NK-92 treated with Interleukin-12 subunit alpha and Interleukin-12 subunit beta, amount 100 ng/mL, for 24 hours (cell line): ENCODE measurements at places on chromosomes 12 and 14.

DNA sequence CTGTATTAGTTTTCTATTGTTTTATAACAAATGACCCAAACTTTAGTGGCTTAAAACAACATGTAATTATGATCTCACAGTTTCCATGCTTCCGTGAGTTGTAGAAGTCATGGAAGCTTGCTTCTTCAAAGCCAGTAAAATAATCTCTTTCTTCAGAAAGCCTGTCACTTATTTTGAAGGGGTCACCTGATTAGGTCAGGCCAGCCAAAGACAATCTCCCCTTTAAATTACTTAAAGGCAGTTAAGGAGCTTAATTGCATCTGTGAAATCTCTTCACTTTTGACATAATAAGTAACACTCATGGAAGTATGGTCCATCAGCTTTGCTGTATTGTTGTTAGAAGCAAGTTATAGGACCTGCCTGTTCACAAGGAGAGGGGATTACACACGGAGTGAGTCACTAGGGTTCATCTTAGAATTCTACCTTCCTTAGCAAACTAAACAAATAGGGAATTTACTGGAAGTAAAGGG lies 89.8 kb downstream of the FAR2 start:
- no peak for DNase-seq

- no peak for DNase-seq
Measured at GRCh38 chr12:132033627-132034026, 83.9 kb downstream of the EP400 start.

DNA sequence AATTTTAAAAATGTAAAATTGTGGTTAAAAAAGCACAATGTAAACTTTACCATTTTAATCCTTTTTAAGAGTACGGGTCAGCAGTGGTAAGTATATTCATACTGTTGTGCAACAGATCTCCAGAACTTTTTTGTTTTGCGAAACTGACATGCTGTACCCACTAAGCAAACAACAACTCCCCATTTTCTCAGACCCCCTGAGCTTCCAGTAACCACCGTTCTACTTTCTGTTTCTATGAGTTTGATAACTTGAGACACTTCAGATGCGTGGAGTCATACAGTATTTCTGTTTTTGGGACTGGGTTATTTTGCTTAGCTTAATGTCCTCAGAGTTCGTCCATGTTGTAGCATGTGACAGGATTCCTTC lies 38.0 kb downstream of the CHST11 start:
- no peak for DNase-seq

DNA sequence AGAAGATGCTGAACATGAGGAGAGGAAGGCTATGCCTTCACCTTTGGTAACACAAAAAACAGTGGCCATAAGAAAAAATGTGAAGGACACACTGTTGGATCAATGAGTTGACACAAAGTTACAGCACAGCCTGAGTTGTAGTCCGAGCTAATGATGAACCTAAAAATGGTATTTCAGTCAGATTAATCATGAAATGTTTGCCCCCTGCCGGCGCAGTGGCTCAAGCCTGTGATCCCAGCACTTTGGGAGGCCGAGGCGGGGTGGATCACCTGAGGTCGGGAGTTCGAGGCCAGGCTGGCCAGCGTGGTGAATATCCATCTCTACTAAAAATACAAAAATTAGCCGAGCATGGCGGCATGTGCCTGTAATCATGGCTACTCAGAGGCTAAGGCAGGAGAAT lies 1.3 kb upstream of the CAPRIN2 start:
- DNase-seq = no peak

DNA sequence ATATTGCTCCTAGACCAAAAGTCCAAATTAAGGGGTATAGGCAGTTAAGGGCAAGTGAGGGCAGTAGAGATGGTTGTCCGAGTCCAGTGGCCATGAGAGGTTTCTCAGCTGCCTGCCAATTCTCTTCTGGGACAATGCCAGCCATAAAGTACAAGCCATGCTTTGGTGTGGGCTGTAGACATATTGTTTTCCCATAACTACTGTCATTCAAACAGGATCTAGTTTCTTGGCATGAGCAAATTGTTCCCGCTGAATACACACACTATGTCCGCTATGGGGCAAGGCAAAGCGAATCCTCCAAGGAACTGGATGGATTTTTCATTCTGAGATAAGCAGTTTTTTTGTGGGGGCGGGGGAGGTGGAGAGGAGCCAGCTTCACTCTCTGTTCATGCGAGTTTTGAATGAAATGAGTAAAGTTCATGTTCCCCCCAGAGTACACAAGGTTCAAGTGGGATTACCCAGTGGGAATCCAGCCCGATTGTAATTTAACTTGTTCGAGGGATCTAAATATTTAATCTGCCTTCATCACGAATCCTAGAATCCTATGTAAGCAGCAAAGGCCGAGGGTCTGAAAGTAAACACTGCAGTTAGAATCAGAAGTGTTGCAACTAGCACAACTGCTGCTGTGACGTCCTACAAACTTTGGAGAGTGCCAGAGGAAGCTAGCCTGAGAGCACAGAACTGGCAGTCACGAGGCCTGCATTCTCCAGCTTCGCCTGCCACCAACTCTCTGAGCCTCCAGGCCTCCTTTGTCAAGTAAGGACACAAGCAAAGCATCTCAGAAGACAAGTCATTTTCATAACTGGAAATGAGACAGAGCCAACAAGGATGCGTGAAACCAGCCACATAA lies 137.0 kb downstream of the CRADD start:
- DNase-seq = no peak

DNA sequence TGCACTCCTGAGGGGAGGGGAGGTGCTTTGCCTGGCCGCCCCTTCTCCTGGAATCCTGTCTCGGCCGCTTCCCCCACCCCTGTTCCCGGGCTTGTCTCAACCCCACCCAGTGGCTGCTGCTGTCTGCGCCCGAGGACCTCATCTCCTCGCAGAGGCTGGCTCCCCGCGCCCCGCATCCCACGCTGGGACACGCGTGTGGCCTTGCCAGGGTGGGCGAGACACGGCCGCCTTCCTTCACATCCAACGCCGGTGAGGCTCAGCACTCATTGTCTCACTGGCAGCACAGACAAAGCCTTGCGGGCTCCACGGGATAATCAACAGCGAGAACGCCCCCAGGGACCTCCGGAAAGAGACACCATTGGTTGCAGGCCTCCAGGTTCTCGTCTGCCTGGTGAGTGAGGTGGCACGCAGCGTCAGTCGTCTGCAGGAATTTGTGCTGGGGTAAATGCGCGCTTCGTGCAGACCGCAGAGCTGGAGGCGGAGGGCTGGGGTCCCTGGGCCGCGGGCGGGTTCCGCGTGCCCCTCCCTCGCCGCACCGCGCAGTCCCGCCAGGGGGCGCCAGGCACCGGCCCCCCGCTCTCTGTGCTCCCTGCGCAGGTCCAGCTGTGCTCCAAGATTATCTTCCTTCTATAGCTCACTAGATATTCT lies 26.8 kb downstream of the CCDC177 start:
- no peak for DNase-seq

DNA sequence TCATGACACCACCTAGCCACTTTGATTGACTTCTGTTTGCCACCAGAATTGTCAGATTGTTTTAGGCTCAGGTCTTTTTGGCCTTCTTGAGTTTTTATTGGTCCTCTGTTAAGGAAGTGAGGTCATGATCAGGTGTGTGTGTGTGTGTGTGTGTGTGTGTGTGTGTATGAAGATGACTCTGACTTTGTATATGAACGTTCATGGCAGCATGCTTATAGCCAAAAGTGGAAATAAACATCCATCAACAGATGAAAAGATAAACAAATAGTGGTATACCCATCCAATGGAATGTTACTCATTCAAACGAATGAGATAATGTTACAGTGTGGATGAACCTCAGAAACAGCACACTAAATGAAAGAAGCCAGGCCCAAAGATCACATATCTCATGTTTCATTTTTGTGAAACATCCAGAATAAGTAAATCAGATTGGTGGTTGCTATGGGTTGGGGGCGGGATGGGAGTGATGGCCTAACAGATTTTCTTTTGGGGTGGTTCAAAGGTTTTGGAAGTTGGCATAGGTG lies 258.6 kb downstream of the KTN1 start:
- DNase-seq = no peak
